ENCODE measurements at places on chromosomes 1 and 21. TPM values are rescaled to one million over a fixed set of nuclear protein-coding genes. Genes with fewer than 3 reads are reported as not detected.

The LHX4 gene
- 0.48 TPM for total RNA-seq

The LZIC gene
- 14.2 TPM for total RNA-seq

- no peaks in the 10 kb centered on the region for H3K4me1 ChIP-seq
- no peak overlapping the region for H3K27ac ChIP-seq
Observed at GRCh38 chr1:239616673-239617072, 230.3 kb downstream of the CHRM3 start.

The OLIG1 gene
- not detected for total RNA-seq

- H3K27ac ChIP-seq = no peak overlapping the region
- DNase-seq = no peak
- H3K4me3 ChIP-seq = no peak overlapping the region
- H3K27me3 ChIP-seq = no peaks in the 10 kb centered on the region
- H3K36me3 ChIP-seq = no peaks in the 10 kb centered on the region
Observed at GRCh38 chr1:187911820-187912219, 1083.1 kb downstream of the PLA2G4A start.

All from transverse colon (tissue), 4 donors.